Nucleus accumbens (tissue), 56 donors: ENCODE measurements at places on chromosomes 16 and 17.

DNA sequence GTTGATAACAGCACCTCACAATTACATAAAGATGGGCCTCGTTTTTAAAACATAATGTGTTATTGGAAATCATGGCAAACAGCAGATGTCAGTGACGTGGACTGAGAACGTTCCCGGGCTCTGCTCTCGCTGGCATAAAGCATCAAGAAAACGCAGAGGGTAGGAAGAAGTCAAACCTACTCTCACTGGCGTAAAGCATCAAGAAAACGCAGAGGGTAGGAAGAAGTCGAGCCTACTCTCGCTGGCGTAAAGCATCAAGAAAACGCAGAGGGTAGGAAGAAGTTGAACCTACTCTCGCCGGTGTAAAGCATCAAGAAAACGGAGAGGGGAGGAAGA is 110.6 kb downstream of the VPS53 start:
- DNase-seq: no peak

DNA sequence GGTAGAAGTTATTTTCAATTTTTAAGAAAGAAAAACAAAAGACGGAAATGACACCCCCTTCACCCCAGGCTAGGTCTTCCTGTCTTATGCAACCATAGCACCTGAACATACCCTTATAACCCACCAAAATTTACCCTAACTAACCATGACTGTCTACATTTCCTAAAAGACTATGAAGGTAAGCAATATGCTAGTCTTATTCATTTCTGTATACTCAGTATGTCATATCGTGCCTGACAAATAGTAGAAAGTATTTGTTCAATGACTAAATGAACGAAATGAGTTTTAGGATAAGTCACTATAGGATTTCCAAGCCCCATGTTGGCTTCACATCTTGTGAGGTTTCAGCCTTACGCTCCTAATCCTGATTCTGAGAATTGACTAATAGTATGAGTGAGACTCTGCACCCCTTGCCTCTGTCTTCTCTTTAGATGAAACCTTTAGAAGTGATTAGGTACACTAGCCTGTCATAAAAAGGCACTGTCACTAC is 6.5 kb downstream of the ADAT1 start:
- DNase-seq: no peak

GRCh38 chr17:7646457-7646856 is 4.3 kb upstream of the ATP1B2 start:
- DNase-seq: no peak

DNA sequence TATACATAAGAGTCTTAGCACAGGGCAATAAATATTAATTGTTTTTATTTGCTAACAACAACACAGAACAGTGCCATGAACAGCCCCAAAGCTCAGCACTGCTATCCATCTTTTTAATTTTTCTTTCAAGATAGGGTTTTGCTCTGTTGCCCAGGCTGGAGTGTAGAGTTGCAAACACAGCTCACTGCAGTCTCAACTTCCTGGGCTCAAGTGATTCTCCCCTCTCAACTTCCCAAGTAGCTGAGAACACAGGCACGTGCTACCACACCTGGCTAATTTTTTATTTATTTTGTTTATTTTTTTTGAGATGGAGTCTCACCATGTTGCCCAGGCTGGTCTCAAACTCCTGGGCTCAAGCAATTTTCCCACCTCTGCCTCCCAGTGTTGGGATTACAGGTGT is 47.6 kb upstream of the AKAP1 start:
- no peak for DNase-seq
